ENCODE measurements at places on chromosomes 7 and 10.

DNA sequence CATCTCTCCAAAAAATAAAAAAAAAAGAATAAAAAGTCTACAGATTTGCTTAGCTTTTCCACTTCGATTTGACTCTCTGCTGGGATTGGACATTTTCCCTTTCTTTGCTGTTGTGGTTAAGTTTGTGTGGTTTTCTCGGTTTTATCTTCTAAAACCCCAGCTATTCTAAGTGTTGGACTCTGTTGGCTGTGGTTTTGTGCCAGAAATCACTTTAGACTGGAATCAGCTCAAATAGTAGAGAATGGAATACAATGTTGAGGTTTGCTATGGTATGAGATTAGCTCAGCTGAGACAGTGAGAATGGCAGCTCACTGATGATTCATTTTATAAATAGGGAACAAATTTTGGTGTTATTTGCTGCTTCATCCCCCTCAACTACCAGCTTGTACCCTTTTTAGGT is 116.0 kb downstream of the BUB3 start:
- no peak for DNase-seq

- no peak for DNase-seq
These were observed 11.2 kb upstream of the FEZF1 start for GRCh38 chr7:122315507-122316466.

DNA sequence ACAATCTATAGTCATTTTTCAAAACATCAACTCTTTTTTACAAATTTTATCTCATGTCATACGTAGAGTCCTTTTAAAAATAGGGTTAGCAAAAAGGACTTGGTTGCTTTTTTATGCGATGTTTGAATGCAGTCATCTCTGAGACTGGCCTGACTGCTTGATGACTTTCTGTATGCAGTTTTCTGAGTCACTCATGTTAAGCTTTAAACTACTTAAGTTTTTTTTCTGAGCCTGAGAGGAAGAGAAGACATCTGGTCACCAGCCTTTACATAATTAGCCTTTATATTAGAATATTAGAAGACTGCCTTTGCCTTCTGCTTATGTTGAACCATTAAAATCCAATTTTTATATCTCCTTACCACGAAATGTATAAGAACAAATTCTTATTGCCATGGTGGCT is 834.4 kb upstream of the MBL2 start:
- no peak for DNase-seq

DNA sequence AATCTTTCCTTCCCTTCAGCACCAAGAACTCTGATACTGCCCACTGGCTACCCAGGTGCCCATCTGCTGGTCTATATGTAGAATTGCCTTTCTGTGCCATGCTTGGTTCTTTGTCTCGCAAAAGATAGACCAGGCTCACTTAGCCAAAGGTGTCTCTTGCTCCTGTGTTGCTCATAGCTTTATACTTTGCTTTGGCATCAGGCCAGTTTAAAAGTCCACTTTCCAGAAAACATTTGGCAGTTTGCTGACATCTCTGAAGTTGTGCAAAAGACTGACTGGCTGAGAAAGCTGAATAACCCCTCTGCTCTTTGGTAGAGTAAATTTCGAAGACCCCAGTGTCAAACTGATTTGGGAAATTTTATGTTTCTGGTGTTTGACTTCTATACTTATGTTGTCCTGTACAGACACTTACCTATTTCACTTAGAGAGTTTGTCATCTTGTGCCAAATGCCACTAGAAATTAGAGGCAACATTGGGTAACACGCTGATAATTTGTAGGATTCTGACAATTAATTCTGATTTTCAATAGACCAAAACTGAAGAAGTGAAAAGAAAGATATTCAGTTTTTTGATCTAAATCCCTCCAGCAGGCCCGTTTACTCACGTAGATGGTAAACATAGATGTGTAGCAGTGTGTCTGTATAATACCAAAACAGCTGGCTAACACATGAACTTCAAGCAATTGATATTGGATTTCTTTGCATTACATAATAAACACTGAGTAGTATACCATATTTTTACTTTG is 91.1 kb downstream of the CPED1 start:
- DNase-seq = no peak

DNA sequence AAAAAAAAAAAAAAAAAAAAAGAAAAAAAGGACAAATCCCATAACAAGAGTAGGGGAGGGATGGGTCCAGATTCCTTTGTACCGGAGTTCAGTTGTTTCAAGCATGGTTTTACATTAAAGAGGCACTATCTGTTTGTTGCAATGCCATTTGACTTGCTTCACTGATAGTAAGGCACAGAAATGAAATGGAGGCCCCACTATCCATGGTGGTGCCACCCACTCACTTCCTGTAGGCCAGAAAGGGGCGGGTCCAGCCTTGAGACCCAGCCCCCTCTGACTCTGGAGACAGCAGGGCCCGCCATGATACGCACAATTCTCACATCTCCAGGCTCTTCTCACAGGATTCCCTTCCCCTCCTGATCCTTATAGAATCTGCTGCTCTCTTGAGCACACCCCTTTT is 100.0 kb downstream of the CLEC2L start:
- no peak for DNase-seq

- DNase-seq = no peak
These were observed 20.2 kb upstream of the BAIAP2L1 start for GRCh38 chr7:98420966-98421612.

DNA sequence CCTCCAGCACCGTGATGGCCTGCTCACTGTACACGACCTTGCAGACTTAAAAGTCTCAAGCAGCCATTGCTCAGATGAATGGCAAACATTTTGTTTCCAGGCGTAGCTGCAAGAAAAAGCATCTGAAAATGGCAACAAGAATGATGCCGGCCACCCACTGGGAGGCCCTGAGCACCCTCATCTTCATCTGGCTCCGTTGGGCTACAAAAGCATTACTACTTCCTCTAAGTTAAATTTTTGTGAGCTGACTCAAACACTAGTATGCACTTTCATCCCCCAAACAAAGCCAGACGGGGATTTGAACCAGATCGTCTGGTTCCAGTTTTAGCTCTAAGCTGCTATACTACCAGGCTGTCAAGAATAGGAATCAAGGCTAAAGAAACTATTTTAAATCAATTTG is 116.6 kb upstream of the CDK1 start:
- DNase-seq = no peak

- DNase-seq = no peak
These were observed 5.0 kb upstream of the PDK4 start for GRCh38 chr7:95601316-95601715.

GRCh38 chr7:103686064-103686463 is 240.1 kb upstream of the SLC26A5 start:
- no peak for DNase-seq

- no peak for DNase-seq
These were observed 184.9 kb upstream of the GNAI1 start for GRCh38 chr7:79949778-79950177.

GRCh38 chr10:70845816-70846215 is 30.1 kb downstream of the SGPL1 start:
- DNase-seq = no peak

DNA sequence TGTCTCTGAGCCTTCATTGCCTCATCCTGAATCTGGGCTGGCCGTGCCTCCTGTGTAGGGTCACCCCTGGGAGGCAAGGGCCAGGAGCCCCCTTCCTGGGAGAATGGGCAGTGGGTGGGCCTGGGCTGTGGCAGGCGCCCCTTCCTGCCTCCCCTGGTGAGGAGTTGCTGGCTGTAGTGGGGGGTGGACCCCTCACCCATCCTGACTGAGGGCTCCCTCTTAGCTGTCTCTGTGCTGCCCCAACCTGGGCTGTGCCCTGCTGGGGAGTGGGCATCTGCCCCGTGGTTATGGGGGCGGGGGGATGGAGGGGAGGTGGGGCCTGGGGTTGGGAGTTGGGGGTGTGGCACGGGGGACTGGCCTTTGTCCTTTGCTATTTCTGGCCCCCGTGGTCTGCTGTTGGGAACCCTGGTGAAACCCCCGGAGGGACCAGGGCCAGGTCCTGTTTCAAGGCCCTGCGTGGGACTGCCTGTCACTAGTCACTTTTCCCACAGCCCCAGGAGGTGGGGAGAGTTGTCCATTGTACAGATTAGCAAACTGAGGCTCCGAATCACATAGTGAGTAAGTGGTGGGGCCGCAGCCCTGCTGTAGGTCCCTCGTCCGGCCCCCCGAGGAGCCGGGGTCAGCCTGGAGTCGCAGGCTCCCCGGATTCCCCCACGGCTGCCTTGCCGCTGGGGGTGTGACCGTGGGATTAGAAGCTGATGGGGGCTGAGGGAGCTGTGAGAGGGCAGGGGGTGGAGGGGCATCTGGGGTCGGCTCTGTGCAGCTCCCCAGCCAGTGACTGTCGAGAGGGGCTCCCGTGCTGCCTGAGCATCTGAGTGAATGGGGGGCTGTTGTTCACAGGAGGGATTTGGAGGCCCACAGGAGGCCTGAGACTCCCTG is 2.7 kb downstream of the TTYH3 start:
- no peak for DNase-seq

DNA sequence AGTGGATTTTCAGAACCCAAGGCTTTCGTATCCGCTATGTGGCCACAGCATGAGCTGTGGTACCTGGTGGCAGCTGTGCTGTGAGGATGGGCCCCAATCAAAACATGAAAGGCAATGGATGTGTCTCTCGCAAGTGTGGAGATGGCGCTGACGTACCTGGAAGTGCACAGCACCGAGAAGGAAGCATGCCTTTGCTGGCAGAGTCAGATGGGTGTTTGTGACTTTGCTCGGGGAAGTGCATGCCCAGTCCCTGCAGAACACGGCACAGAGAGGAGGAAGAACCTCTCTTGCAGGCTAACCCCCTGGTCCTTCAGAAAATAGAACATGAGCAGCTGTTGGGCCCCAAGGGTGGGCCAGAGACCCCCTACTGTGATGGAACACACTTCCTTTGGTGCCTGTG is 654.1 kb upstream of the ZWINT start:
- DNase-seq = no peak

DNA sequence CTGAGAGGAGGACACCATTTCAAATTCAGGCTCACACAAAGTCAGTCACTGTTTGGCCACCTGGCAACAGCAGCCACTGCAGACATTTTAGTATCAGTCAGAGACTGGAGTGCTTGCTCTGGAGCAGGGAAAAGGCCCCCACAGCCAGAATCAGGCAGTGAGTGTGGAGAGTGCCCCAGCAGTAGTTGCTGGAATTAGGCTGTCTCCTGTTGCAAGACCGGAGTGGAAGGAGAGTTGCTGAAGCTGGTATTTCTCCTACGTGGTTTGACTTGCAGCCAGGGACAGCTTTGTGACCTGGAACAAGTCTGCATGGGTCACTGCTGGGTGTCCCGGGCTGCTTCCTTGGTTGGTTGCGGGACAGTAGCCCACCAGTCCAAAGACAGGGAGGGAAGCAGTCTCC is 78.4 kb upstream of the TMEM168 start:
- DNase-seq = no peak

DNA sequence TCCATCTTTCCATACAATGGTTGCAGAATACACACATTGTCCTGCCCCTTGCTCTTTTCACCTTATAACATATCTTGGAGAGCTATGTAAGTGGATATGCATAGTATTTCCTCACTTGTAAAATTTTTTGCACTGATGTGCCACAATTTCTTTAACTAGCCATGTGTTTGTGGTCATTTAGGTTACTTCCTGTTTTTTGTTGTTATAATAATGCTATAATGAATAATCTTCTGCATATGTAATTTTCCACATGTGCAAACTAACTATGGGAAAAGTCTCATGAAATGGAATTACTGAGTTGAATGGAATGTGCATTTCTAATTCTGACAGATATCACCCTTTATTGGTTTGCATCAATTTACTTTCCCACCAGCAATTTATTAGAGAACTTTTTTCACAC is 2.8 kb downstream of the TAS2R41 start:
- no peak for DNase-seq

GRCh38 chr7:51366930-51367613 is 50.5 kb upstream of the COBL start:
- DNase-seq = no peak

- no peak for DNase-seq
These were observed 46.9 kb downstream of the AHCYL2 start for GRCh38 chr7:129271500-129272355.

DNA sequence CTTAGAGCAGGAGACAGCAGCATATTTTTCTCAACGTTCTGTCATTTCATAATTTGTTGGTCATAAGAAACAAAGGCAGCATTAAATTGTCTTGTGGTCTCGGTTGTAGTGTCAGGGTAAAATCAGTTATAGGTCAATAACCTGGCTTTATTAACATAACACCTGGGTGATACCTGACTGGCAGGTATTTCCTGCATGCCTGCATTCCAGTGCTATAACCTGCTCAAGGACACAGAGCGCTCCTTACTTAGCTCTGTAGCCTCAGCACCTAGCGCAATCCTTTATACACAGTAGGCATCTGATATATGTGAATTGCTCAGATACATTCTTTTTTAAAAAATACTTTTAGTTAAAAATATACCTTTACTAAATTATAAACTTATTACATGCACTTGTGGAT is 38.9 kb upstream of the PRKG1 start:
- DNase-seq = no peak

- DNase-seq = no peak
These were observed 645.5 kb downstream of the GRID1 start for GRCh38 chr10:85720931-85721590.

- no peak for DNase-seq
These were observed 470.1 kb upstream of the TEX47 start for GRCh38 chr7:89265631-89266030.

DNA sequence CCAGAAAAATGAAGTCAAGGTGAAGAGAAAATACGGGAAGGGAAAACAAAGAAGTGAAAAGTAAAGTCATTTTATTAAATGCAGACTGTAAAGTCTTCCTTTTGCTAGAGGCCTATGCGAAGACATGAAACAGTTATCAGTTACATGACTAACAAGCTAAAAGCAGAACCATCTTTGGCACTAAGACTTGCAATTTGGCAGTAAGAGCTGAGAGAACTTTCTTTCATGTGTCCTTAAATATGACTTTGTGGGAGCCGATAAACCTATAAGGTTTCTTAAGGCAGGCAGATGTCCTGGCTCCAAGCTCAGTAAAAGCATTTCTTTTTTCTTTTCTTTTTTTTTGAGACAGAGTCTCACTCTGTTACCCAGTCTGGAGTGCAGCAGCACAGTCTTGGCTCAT is 10.4 kb downstream of the ANLN start:
- no peak for DNase-seq

DNA sequence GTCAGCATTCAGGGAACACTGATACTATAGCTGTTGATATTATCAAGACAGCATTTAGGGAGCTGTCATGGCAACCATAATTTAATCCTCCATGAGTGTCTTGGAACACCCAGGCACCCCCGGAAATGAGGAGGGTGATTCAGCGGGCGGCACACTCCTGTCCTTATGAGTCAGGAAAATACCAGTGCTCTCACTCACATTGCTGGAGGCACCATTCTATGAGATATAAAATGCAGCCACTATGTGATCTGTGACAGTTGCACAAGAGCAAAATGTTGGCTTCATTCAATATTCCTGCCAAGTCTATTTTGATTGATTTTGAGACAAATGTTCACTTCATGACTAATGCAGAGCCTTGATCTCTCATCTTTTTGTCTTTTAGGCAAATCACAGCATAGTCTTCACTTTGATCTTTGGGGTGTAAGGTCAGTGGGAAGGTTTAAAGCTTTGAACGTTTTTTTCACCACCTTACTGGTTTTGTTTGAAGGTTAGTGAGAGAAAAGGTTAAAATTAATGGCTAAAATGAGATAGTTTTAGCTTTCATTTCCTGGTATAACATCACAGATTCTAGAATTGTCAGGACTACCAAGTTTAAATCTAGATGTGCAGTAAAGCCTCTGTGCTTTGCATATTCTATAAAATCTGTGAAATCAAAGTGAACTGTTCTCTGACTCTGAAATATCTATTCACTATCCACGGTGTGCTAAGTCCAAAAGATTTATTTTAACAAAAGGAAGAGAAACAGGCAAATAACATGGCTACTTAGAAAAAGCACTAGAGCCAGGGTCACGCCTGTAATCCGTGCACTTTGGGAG is 12.4 kb upstream of the ARHGAP12 start:
- no peak for DNase-seq
